Fibroblast of skin of abdomen (primary cell): ENCODE measurements at places on chromosomes 3 and 15.
A peak's percentile ranks its signal among the peaks of the same experiment; 100 is the strongest.

DNA sequence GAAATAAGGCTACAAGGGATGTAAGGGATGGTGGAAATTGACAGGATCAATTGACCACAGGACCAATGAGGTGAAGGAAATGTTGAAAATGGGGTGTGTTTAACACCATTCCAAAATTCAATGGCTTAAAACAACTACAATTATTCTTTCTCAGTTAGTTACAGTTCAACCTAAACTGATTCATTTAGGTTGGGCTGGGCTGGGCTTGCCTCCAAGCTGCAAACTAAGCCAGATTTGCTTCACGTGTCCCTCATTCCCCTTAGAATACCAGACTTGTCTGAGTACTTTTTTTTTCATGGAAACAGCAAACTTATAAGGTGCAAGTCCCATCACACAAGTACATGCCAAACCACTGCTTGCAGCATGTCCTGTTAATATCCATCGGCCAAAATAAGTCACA lies 280.1 kb downstream of the NEK10 start:
- no peak for DNase-seq

GRCh38 chr15:58233341-58233740 lies 95.2 kb downstream of the AQP9 start:
- DNase-seq = no peak

DNA sequence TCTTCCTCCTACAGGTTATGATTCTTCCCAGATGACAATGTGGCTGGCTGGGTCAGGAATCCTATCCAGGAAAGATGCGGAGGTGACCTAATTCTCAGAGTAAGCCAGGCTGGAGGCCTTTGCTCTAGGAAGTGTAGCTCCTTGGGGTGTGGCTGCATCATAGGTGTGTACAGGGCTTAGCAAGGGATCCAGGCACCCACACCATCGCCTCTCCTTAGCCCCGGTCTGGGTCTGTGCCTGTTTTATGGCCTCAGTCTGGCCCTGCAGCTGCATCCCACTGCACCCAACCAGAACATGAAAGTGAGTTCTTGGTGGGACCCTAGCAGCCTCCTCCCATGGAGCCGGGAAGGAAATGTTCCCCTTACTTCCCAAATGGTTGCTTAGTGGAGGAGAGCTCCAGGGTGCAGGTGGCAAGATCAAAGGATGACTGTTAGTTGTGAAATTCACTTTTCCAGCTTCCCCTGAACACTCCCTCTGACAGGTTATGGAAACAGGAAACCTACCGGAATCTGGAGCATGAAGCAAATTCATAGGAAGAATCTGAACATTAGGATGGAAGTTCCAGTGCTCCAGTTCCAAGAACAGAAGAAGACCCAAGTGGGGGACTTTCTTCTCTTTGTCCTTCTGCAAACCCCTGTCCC lies 2.7 kb upstream of the AMOTL2 start:
- no peak for DNase-seq

DNA sequence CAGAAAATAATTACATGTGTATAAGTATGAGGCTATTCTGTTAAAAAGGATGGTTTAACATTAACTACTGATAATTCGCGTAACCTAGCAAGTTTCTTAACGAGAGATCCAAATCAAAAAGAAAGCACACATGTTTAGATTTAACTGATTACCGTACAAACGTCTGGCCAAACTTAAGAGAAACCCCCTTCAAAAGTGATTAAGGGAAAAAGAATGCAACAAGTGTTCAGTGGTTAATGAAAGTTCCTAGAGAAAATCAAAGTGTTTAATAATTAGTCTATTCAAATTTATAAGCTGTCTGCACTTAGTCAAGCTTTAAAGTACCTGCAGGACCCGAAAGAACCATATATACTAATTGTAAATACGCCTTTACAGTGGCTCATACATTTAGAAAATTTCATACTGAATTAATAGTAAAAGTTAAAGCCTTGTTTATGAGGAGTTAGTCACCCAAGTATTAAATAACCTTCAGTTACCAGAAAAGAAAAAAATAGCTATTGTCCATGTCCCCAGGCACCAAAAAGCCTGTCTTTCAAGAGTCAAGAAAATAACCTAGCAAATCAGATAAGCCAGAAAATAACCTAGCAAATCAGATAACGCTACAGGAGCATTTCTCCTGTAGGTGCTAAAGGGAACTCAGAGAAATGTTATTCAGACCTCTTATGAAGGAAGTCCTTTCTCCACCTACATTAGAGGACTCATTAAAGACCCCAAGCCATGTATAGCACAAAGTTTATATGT lies 34.6 kb downstream of the ZNF589 start:
- peak; percentile 12 for DNase-seq

GRCh38 chr3:107201146-107201545 lies 176.1 kb upstream of the CCDC54 start:
- DNase-seq = no peak

DNA sequence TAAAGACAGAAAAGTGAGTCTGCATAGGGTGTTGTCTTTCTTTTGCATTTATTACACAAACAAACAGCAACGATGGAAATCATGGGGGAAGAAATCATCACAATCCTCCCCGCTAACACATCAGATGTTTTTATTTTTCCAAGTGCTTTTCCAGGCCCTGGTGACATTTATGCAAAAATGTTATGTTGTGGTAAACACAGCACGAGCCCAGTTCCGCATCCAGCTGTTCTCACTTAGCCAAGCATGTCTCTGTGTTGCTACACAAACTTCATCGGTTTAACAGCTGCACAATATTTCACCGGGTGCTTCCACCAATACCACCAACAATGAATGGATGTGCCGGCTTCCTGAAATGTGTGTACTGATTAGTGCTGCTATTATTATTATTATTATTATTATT lies 53.7 kb upstream of the ABHD17C start:
- DNase-seq = no peak
